ENCODE measurements at places on chromosomes 2 and 18.

- ATAC-seq: peak; percentile 24
Observed at GRCh38 chr2:2320486-2321199, 10.4 kb downstream of the MYT1L start.

GRCh38 chr18:44238454-44238853 lies 442.2 kb upstream of the SETBP1 start:
- ATAC-seq: peak; percentile 71

- no peak for ATAC-seq
Observed at GRCh38 chr18:9916808-9917207, 3.0 kb downstream of the VAPA start.

DNA sequence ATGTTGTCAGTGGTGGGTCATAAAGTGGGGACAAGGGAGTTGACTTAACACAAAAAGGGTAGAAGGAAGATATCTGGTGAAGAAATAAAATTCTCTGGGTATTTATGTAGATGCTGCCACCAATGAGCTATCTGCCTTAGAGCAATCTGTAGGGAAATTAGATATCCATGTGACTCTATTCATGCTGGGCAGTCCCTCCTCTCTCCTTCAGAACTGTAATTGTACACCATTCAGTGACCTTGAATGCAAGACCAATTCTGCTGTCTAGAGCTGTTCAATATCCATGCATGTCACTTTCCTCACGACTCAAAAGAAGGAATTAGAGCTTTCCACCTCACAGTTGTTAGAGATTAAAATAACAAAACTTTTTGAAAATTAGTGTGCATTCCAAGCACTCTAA lies 28.6 kb upstream of the TDRD15 start:
- no peak for ATAC-seq

GRCh38 chr2:144154205-144154604 lies 365.7 kb downstream of the ZEB2 start:
- no peak for ATAC-seq
